ENCODE measurements at places on chromosomes 16 and 17.

DNA sequence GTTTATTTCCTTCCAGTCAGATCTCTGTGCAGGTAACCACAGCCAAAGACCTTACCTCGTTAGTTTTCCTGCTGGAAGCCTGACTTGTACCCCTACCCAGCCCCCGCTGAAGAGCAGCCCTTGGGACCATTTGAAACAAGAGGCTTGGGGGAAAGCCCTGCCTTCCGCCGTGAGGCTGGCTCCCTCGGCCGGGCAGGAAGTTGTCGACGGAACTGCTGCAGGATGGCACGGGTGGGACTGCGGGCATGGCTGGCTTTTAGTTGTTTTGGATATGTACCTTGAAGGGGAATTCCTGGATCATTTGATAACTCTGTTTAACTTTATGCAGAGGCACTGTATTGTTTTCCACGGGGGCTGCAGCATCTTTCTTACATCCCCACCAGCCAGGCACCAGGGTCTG, 49.0 kb upstream of the ENDOV start:
- DNase-seq, result no peak

GRCh38 chr16:63577891-63578290, 1541.7 kb upstream of the CDH8 start:
- DNase-seq, result no peak

- no peak for DNase-seq
Measured at GRCh38 chr17:9899280-9900043, 5.6 kb downstream of the RCVRN start.

DNA sequence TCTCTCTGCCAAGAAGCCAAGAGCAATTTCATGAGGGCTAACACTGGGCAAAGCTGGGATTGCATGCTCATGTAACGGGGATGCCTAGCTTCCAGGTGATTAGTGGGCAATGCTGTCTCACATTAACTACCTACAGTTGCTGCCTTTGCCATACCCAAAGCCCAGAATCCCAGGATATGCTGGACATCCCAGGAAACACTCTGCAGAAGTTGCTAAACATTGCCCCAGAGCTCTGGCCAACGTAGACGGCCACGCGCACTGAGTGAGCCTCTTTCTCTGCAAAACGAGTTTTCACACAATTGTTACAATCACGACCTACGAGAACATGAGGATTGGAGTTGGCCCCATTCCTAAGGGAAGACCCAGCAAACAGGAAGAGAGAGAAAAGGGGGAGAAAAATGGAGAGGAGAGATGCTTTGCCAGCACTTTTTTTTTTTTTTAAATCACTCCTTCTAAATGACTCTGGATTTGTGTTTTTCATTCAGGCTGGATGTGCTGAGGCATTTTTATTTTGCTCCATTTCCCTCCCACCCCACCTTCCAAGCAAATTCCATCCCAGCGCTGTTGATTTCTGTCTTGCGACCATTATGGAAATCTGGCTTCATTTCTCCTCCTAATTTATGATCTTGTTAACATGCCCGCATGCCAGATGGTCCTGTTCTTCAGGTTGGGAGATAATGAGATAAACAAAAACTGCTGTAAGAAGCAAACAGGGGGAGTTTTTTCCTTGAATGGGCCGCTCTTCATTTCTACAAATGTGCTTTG, 112.8 kb upstream of the DNAH9 start:
- DNase-seq, result no peak

GRCh38 chr16:53995378-53995777, 291.2 kb downstream of the IRX3 start:
- DNase-seq, result no peak

- DNase-seq, result no peak
Measured at GRCh38 chr16:70778901-70779309, 22.1 kb downstream of the VAC14 start.

DNA sequence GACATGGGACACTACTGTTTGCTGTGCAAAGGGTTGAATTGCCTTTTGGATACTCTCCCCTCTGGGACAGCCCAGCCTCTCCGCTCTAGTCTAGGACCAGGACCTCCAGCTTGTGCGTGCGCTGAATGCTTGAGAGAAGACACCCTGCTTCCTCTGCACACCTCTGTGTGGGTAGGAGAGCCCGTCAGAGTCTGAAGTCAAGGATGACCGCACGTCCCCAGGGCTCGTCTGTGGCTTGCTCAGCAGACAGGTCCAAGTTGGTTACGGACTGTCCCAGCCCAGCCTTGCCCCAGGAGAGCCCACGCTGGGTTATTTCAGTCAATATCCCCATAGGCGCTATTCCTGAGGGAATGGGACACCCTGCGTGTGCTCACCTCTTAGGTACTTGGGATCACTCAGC, 3.7 kb downstream of the C16orf89 start:
- no peak for DNase-seq

DNA sequence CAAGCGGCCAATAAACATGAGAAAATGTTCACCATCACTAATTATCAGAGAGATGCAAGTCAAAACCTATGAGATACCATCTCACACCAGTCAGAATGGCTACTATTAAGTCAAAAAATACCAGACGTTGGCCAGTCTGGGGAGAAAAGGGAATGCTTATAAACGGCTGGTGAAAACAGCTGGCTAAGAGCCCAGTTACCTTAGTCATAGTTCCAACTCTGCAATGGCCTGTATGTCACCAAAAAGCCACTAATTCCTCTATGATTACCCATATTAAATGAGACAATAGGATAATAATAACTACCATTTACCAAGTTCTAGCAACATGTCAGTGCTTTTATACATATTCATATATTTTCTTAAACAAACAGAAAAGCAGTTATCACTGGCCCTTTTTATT, 42.9 kb upstream of the CDRT4 start:
- DNase-seq, result no peak

DNA sequence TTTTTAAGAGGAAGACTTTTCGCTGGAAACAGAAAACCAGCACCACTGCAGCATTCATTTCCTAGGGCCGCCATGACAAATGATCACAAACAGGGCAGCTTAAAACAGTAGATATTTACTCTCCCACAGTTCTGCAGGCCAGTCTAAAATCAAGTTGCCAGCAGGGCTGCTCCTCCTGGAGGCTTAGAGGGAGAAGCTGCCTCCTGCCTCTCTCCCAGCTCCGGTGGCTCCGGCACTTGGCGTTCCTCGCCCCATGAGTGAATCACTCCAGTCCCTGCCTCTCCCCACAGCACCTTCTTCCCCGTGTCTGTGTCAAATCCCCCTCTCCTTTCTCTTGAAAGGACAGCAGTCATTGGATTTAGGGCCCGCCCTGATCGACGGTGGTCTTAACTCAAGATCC, 72.1 kb downstream of the SOCS1 start:
- no peak for DNase-seq

DNA sequence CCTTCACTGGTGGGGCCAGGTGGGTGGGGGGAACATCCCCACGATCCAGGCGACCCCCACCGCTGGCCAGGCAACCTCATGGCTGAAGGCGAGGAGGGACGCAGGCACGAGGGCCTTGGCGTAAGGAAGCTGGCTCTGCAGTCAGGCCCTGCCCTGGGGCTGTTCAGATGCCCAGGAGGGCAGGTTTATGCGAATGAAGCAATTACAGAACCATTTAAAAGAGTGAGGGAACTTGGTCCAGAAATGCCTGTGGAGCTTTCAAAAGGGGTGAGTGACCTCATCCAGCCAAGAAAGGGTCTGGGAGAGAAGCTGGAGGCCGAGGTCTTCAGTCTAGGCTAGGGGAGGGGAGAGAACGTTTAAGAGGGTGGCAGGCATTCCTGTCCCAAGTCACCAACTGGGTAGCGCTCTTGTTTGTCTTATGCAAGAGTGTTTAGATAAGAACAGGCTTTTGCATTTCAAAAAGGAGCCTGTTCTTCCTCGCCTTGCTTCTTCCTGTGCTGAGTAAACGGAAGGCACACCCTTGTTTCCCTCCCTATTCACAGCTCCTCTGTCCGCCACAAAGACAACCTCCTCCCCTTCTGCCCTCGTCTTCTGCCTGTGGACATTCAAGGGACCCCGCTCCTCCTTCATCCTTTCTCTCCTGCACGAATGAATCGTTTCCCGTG, 183.5 kb upstream of the SDK2 start:
- DNase-seq, result no peak

GRCh38 chr17:60230358-60230757, 80.6 kb downstream of the CA4 start:
- DNase-seq, result no peak

DNA sequence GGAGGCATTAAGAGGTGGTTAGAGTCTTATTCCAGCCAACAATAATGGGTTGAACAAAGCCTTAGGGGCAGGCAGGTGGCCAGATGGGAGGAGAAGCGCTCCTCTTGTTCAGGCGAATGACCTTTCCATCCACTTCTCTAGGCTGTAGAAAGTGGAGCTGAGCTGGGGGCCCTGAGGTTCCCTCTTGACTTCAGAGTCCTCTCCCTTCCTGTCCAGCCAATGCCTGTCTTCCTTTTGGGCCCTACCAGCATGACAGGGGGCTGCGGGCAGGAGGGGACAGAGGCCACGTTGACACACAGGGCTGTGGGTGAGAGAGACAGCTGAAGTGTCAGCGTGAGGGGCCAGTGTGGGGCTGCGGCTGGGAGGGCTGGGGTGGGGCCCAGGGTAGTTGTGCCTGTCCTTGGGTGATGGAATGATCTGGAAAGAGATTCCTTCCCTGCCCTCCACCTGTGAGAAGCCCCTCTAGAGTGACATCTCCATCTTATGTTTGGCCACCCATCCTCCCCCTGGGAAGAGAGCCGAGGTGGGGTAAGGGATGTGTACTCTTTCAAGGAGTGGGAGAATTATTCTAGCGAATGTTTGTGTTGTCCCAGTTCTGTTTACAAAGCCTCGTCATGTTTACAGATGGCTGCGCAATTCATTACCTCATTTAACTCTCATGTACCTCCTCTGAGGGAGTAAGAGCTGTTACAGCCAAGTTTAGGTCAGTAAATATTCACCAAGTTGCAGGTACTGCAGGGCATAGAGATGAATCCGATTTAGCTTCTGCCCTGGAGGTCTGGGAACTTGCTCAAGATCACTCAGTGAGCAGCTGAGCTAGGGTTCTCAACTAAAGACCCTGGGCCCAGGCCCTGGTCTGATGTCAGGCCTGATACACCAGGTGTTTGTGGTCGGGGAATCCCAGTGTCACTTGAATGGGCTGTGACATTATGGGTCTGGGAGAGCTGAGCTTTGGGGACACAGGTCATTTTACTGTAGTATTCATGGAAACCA, 3.3 kb downstream of the ERBB2 start:
- DNase-seq, result no peak

DNA sequence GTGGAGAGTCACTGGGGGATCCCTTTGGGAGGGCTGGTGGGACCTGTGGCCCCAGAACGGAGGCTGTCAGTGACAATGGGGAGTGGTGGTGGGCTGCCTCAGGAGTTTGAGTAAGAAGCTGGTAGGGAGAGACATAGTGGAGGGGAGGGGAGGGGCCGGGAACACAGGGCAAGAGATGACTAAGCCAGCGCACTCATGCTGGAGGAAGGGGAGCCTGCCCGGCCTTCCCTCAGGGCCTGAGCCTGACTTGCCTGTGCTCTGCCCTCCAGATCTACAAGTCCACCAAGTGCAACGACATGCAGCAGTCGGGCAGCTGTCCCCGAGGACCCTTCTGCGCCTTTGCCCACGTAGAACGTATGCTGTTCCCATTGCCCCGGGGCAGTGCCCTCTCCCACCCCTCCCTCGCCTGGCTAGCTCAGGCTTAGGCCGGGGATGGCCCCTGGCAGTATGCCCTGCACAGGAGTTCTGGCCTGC, 29.3 kb downstream of the UNC13D start:
- no peak for DNase-seq

- DNase-seq, result no peak
Measured at GRCh38 chr17:21772321-21772720, 80.0 kb downstream of the KCNJ18 start.

DNA sequence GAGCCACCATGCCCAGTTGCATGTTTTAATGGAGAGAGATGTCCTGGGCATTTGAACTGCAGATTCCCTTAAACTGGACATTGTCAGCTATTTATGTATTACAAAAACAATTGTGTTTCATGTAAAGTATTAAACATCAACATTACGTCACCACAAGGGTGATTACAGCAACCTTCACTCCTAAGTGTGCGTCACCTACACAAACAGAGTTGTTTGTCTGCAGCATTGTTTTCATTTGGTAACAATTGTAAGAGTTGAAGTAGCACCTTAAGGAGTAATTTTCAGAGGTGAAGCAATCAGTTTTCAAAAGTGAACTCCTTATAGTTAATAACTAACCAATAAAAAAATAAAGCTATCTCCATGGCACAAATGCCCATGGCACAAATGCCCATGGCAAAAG, 271.4 kb downstream of the IRX3 start:
- no peak for DNase-seq

DNA sequence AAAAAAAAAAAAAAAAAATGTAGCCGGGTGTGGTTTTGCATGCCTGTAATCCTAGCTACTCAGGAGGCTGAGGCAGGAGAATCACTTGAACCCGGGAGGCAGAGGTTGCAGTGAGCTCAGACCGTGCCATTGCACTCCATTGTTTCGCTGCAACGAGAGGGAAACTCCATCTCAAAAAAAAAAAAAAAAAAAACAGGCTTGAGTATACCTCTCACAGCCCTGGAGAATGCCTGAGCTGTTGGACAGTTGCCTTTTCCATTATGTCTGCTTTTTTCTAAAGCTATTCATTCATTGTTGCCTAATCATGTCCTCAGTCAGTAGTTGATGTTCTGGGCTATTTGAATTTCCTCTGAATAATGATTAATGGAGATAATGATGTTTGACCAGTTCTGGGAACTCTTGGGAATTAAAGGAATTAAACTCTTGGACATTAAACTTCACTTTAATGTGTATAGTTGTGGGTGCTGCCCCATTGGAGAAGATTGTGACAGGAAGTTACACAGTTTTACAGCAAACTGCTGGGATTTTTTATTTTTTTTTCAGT, 11.8 kb downstream of the HMOX2 start:
- DNase-seq, result no peak

- DNase-seq, result no peak
Measured at GRCh38 chr16:65769055-65769465, 597.4 kb upstream of the CDH5 start.

DNA sequence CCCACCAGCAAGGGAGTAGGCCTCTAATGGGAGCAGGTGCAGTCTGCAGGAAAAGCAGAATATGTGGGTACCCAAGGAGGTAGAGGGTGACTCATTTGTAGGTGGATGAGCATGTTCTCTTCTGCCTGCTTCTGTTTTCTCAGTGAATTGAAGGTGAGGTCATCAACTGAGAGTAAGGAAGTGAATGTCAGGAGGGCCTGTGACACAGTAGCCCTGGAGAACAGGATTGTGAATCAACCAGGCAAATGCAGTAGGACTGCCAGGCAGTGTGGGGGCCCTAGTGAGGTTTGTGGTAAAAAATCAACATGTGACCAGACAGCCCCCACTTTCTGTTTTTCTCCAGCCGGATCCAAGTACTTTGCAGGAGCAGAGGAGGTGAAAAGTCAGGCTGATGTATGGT, 150.5 kb upstream of the SOX9 start:
- DNase-seq, result no peak

DNA sequence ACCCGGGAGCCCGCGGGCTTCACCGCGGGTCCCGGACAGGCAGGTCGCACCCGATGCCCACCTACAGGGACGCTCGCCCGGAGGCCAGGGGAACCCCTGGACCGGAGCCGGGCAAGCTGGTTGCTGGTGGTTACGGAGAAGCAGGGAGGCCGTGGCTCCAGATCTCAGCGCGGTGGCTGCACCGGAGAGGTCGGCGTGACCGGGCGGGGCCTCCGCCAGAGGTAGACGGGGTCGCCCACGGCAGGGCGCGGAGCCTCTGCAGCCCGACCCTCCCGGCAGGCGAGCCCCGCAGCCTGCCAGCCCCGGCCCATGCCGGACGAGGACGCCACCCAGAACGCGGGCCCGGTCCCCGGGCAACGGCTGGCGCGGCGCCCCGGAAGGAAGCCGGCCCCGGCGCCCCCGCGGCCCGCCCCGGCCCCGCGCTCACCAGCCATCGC, 341 bp downstream of the PCYT2 start:
- DNase-seq, result no peak

All from cortex of kidney (tissue), 1 donor.